ENCODE measurements at places on chromosomes 7 and 10. TPM values are rescaled to one million over a fixed set of nuclear protein-coding genes. Genes with fewer than 3 reads are reported as not detected.

CALHM3 gene
- not detected for total RNA-seq

ANKRD61 gene
- not detected for total RNA-seq

RBP4 gene
- total RNA-seq: not detected

ZNF804B gene
- not detected for total RNA-seq

KCNH2 gene
- total RNA-seq: 1.6 TPM

GPR15LG gene
- not detected for total RNA-seq

RAMP3 gene
- not detected for total RNA-seq

FGL2 gene
- 7.0 TPM for total RNA-seq

ELFN1 gene
- not detected for total RNA-seq

ZNF239 gene
- total RNA-seq: 6.0 TPM

DNA sequence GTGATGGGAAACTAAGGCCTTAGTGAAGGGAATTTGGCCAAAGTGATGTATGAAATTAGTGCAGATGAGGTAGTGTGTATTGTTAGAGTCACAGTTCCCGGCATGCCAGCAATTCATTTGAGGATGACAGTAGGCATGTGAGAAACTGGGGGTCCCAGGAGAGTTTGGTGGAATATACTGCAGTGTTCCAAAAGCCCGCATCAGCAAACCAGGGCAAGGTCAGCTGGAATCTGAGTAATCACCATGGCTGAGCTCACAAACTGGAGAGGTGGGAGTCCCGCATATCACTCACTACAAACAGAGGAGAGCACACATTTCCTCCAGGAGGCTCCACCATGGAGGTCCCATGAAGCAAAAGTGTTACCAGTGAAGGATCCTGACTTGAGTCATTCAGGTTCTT, 740.7 kb downstream of the TNS3 start:
- no peaks in the 10 kb centered on the region for H3K4me1 ChIP-seq
- no peaks in the 10 kb centered on the region for H3K36me3 ChIP-seq
- no peak overlapping the region for H3K27ac ChIP-seq
- H3K27me3 ChIP-seq: no peaks in the 10 kb centered on the region
- no peak overlapping the region for H3K4me3 ChIP-seq

- no peak overlapping the region for H3K4me3 ChIP-seq
- DNase-seq: no peak
- H3K4me1 ChIP-seq: no peaks in the 10 kb centered on the region
These were observed 653.2 kb downstream of the PARD3 start for GRCh38 chr10:34161777-34162370.

DNA sequence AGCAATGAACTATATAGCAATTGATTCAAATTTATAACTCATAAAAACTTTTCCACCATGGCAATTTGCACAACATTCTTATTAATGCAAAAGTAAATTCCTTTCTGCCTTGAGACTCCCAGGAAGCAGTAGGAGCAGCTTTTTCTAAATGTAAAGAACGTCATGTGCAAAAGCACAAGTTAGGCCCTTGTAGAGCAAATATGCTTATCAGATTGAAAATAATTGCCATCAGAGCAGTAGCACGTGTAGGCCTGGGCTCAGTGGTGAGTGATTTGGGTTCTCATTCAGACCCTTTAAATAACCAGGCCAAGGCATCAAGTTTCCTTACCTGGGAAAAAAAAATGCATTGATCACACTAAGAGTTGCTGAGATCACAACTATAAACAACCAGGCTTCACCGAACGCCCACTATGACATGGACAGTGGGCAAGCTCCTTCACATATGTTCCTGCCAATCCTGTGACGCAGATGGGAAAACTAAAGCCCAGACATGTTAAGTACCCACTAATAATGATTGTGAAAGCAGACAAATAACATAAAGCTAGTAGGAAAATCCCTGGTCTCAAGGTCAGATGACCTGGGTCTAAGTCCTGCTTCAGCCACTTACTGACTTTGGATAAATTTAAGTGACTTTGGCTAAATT, 22.1 kb upstream of the SAR1A start:
- H3K4me3 ChIP-seq: no peak overlapping the region
- H3K4me1 ChIP-seq: peaks cover 5% of the 10 kb centered on the region
- no peak for DNase-seq
- no peak overlapping the region for H3K27ac ChIP-seq
- H3K36me3 ChIP-seq: no peaks in the 10 kb centered on the region

DNA sequence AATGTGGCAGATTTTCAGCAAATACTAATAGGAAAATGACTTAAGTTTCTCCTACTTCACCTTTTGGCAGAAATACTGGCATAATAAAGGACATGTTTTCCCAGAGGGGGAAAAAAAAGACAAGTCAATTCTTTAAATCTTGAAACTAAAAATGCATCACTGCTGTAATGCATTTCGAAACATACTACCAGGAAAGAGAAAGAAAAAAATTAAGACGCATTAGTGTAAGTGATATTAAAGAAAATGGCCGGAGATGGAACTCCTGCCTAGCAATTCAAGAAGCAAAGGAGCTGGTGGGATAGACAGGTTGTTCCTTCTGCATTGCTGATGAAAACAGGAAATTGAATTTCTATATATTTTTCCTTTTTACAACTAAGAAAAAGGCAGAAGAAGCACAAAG, 3.2 kb downstream of the ACTR1A start:
- no peak overlapping the region for H3K27ac ChIP-seq
- H3K4me1 ChIP-seq: peaks cover 31% of the 10 kb centered on the region
- no peaks in the 10 kb centered on the region for H3K36me3 ChIP-seq
- peak overlapping the region; percentile 19 for H3K4me3 ChIP-seq

DNA sequence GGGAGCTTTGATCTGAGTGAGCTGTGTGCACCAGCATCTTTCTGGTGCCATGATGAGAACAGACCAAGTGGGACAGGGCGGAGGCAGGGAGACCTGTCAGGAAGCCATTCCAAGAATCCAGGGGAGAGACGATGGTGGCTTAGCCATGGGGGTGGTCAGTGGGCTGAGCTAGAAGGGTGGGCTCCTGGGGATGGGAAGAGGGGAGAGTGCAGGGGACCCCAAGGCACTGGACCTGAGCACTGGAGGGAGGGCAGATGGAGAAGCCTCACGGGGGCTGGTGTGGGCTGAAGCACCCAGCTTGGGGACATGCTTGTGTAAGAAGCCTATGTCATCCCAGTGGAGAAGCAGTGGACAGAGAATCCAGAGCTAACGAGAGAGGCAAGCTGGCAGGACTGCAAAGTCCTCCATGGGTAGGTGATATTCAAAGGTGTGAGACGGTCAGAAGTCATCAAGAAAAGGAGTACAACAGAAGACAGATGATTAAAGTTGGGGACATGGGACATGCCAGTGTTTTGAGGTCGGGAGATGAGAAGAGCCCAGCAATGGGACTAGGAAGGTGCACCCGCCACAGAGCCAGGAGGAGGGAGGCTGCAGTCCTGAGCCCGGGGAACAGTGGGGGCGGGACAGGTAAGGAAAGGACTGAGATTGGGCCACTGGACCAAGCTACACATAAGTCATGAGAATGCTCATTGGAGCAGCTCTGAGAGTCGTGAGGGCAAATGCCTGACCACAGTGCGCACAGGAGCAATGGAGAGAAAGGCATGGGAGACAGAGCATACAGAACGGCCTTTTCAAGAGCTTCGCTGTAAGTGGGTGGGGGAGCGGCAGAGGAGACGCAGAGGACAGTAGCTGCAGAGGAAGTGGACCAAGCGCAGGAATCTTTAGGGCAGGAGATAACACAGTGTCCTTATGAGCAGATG, 72.0 kb downstream of the GRID1 start:
- no peak overlapping the region for H3K27ac ChIP-seq
- no peaks in the 10 kb centered on the region for H3K36me3 ChIP-seq
- H3K4me1 ChIP-seq: peaks cover 7% of the 10 kb centered on the region
- H3K27me3 ChIP-seq: peaks cover 28% of the 10 kb centered on the region
- DNase-seq: no peak

- peaks cover 11% of the 10 kb centered on the region for H3K4me1 ChIP-seq
- no peak for DNase-seq
- H3K27ac ChIP-seq: no peak overlapping the region
- no peaks in the 10 kb centered on the region for H3K27me3 ChIP-seq
These were observed 141.0 kb downstream of the PRKAG2 start for GRCh38 chr7:151735851-151736402.

DNA sequence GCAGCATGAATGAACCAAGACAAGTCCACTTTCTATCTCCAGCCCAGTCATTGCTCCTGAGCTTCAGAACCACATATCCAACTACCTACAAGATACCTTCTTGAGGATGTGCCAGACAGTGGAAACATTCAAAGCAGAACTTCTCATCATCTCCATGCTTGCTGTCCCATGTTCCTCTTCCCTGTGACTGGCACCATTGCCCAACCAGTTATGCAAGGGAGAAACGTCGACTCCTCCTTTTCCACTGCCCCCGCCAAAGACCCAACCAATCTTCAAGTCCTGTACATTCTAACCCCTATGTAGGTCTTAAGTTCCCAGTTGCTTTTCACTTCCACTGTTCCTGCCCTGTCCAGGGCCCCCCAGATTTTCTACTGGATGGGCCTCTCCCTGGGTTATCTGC, 225.7 kb downstream of the RPS24 start:
- DNase-seq: no peak
- H3K4me3 ChIP-seq: no peak overlapping the region
- no peaks in the 10 kb centered on the region for H3K4me1 ChIP-seq
- H3K27ac ChIP-seq: no peak overlapping the region
- H3K27me3 ChIP-seq: no peaks in the 10 kb centered on the region
- H3K36me3 ChIP-seq: no peaks in the 10 kb centered on the region

GRCh38 chr10:74898201-74898976, 72.0 kb downstream of the KAT6B start:
- DNase-seq: no peak
- peak overlapping the region; percentile 53 for H3K4me3 ChIP-seq
- no peaks in the 10 kb centered on the region for H3K36me3 ChIP-seq
- no peaks in the 10 kb centered on the region for H3K27me3 ChIP-seq
- H3K4me1 ChIP-seq: peaks cover 73% of the 10 kb centered on the region
- peak overlapping the region; percentile 78 for H3K27ac ChIP-seq

DNA sequence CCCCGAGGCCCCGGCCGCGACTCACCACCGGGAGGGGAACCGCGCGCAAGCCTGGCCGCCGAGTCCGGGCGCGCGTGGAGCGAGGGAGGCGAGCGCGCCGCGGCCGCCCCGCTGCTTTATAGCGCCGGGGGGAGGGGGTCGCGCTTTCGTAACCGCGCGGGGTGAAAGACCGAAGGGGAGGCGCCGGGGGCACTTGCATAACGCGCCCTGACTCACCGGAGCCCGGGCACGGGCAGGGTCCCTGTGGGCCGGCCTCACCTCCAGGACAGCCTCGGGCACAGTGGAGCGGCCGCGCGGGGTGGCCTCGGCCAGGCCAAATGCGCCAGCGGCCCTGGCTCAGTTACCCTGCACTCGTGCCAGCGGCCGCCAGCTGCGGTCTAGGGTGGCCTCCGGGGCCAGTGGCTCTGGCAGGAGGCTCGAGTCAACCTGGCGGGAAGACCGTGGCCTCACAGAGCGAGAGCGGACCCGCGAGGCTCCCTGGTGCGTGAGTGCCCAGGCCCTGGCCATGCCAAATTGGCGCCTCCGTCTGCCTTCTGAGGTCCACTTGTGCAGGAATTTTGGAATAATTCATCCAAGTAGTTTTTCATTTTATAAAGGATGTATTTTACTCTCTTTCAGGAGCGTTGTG, at the start of gene RBP4:
Gene RBP4, minus strand, starts transcription at position 90 of the 628 bp plus-strand sequence. CDS start 207 bp downstream, outside the sequence.
- no peak within 1 kb of the TSS for H3K4me3 ChIP-seq
- peaks cover 4% of the 10 kb centered on the region for H3K4me1 ChIP-seq
- peaks cover 5% of the 10 kb centered on the region for H3K36me3 ChIP-seq
- H3K27ac ChIP-seq: no peak within 1 kb of the TSS

- H3K4me3 ChIP-seq: no peak overlapping the region
- no peaks in the 10 kb centered on the region for H3K27me3 ChIP-seq
- H3K36me3 ChIP-seq: peaks cover 49% of the 10 kb centered on the region
- DNase-seq: no peak
These were observed 219.5 kb upstream of the AOAH start for GRCh38 chr7:36943591-36944435.

DNA sequence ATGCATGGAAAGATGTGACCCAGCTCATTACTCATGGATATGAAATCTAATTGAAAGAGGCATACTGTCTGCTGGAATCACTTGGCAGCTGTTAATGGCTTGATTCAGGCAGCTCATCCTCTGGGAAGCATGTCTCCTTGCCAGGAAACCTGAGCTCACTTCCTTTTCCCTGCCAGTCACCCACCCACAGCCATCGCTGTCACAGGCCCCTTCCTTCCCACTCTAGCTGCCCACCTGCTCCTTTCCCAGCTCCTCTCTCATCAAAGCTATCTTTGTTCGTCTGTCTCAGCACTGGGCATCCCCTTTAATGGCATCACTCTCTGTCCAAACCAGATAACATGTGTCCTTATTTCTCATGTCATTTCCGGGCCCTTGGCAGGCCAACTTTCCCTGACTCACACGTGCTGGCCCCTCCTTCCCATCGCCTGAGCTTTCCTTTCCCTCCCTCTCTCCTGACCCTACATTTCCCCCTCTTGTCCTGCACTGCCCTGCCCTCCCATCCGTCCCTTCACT, 721.9 kb downstream of the TNS3 start:
- no peak for DNase-seq
- H3K27me3 ChIP-seq: peaks cover 11% of the 10 kb centered on the region
- no peak overlapping the region for H3K27ac ChIP-seq
- no peak overlapping the region for H3K4me3 ChIP-seq
- no peaks in the 10 kb centered on the region for H3K4me1 ChIP-seq
- no peaks in the 10 kb centered on the region for H3K36me3 ChIP-seq

GRCh38 chr7:75573477-75574019, 81.4 kb downstream of the SPDYE5 start:
- no peak overlapping the region for H3K4me3 ChIP-seq
- no peaks in the 10 kb centered on the region for H3K36me3 ChIP-seq
- H3K27ac ChIP-seq: no peak overlapping the region
- no peak for DNase-seq

GRCh38 chr7:139775829-139776266, 1.9 kb downstream of the HIPK2 start:
- peaks cover 3% of the 10 kb centered on the region for H3K27me3 ChIP-seq
- DNase-seq: peak; percentile 34
- H3K4me1 ChIP-seq: peaks cover 41% of the 10 kb centered on the region
- peaks cover 2% of the 10 kb centered on the region for H3K36me3 ChIP-seq
- H3K4me3 ChIP-seq: peak overlapping the region; percentile 93

- H3K4me1 ChIP-seq: peaks cover 44% of the 10 kb centered on the region
- H3K4me3 ChIP-seq: no peak overlapping the region
- DNase-seq: no peak
These were observed 7.2 kb downstream of the ZNF862 start for GRCh38 chr7:149845257-149845980.

GRCh38 chr10:29811751-29812427, 177.1 kb upstream of the SVIL start:
- no peak overlapping the region for H3K4me3 ChIP-seq
- H3K27me3 ChIP-seq: peaks cover 17% of the 10 kb centered on the region

GRCh38 chr7:31955021-31955420, 115.2 kb downstream of the PDE1C start:
- DNase-seq: no peak
- no peaks in the 10 kb centered on the region for H3K36me3 ChIP-seq
- no peak overlapping the region for H3K27ac ChIP-seq
- no peaks in the 10 kb centered on the region for H3K27me3 ChIP-seq
- H3K4me1 ChIP-seq: no peaks in the 10 kb centered on the region
